ENCODE measurements at places on chromosomes 6 and 20.
A peak's percentile ranks its signal among the peaks of the same experiment; 100 is the strongest.

- no peak for DNase-seq
These were observed 1.5 kb upstream of the GNRH2 start for GRCh38 chr20:3041854-3042409.

DNA sequence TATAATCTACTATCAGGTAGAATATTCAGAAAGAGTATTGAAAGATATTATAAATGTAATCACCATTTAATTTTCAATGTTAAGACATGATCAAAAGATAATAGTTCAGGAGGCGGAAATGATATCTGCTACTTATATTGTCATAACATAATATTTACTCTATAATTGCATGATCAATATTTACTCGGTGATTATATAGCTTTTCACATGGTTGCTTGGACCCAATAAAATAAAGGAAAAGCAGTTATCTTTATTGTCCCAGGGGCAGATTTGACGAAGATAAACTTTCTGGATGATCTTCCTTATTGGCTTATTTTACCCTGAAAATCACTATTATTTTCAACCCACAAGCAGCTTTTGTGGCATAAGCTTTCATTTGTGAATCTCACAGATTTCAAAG is 350.4 kb downstream of the HACE1 start:
- no peak for DNase-seq

- DNase-seq = no peak
These were observed 70.0 kb upstream of the MLIP start for GRCh38 chr6:54041239-54041638.

DNA sequence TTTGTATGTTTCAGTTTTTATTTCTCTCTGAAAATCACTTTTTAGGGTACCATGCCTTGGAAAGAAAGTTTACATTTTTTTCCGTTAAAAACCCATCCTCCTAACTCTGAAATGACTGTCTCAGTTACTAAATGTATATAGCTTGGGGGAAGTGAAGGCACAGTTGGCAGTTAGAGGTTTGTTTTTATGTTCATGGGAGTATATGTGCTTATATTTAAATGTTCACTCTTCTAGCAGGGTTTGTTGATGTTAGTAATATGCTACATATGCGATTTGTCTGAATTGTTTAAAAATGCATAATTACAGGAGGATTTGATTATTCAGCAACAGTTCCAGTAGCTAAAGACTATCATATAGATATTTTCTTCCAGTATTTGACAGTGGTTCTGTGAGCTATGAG is 31.1 kb downstream of the CDKAL1 start:
- DNase-seq = no peak

DNA sequence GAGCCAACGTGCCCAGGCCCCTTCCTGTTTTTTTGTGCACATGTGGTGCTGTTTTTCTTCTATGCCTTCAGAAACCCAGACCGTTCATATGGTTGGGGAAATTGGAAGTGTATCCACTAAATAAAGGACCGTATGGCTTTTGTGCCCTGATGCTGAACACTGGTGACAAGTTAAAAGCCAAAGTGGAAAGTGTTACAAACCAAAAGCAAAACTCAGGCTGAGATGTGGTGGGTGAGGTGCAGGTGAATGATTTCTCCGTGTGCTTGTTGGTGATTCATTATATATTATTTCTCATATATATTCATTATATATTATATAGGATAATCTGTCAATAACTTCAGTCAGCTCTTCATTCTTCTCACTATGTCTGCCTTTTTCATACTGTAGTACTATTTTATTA is 148.6 kb downstream of the SOBP start:
- DNase-seq = no peak

DNA sequence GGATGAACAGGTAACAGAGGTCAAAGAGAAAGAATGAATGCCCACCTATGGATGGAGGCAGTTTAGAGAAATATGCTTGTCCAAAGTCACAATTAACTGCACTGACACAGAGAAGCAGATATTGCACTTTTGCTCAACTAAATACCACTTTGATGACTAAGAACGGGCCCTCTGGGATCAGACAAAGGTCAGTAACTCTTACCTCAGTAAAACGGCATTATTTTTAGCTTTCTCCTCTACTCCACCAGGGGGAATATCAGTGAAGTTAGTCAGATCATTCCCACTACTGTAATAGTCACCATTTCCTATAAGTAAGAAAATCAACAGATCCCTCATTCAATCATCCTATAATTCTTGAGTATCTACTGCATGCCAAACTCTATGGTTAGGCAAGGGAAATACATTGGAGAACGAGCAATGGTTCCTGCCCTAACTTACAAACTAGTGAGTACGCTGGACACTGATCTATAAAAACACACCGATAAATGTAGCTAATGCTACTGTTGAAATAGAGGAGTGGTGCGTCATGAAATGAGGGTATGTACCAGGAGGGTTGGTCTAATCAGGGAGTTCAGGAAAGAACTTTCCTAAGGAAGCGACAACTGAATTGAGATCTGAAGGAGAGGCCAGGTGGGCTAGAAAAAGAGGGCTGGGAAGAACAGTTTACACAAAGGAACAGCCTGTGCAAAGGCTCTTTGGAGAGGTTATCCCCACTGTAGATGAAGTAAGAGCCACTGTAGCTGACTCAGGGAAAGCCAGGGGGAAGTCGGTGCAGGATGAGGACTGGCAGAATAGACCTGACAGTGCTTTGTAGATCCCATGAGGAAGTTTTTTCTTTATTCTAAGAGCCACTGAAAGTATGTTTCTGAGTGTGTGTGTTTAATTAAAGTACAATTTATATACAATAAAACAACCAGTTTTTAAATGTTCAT is 9.2 kb downstream of the ECI2 start:
- no peak for DNase-seq

DNA sequence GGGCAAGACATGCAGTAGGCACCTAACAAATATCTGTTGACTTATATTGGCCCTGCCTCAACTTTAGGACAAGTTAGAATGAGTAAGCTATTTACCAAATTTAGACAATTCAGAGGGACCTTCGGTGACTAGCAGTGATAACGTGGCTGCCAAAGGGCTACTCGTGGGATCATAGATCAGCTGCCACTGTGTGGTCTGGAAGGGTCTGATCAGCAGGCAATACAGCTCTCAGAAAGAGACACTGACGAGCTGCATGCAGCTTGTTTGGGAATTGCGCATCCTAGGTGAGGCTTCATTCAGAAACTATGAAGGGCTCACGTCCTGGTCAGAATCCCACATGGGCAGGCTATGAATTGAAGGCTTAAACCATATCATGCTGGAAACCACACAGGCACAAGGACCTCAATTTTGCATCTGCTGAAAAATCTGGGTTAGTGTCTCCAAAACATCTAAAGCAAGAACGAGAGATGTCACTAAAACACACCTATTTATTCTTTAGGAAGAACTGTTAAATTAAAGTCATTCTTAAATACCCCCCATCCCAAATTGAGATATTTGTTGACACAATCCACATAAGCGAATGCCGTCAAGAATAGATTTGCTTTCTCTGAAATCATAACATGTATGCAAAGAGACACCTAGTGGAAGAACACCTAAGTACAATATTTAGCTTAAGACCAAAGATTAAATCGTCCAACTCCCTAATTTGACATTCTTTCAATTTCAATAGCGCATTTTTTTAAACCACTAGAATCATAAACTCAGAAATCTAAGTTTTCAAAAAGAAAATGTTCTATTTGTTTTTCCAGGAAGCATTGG is 79.6 kb downstream of the IPCEF1 start:
- DNase-seq = peak; percentile 12

- DNase-seq = no peak
These were observed 4.9 kb downstream of the HMGA1 start for GRCh38 chr6:34241351-34242215.

DNA sequence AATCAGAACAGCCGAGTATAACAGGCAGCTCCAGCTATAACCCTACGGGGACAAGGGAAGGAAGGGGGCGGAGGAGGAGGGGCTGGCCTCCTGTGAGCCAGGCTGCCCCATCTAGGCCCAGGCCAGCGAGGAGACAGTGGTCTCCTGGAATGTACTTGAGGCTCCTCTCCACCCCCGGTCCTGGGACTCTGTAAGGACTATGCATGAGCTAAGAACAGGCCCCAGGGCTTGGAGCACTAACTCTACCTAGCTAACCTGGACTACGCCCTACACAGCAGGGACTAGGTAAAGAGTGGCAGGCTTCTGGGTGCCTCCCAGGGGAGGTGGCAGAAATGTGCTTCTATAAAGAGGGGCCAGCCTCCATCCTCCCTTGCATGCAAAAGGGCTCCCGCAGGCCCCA is 8.9 kb downstream of the KCNK15 start:
- DNase-seq = no peak

GRCh38 chr20:61526907-61527306 is 274.8 kb downstream of the CDH4 start:
- no peak for DNase-seq

DNA sequence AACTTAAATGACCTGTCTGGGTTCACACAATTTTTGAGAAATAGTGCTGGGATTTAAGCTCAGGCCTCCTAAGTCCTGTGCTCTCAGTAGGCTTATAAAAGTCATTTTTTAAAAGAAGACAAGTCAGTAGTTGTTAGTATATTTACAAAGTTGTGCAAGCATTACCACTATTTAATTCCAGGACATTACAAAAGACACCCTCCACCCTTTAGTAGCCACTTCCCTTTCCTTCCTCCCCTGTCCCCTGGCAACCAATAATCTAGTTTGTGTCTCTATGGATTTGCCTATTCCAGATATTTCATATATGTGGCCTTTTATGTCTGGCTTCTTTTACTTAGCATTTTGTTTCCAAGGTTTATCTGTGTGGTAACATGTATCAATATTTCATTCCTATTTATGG is 37.6 kb downstream of the HMGN3 start:
- DNase-seq = no peak

- DNase-seq = no peak
These were observed 10.1 kb upstream of the SIRPD start for GRCh38 chr20:1567392-1568162.

GRCh38 chr6:14660806-14661579 is 543.4 kb downstream of the CD83 start:
- DNase-seq = peak; percentile 66

- DNase-seq = no peak
These were observed 20.4 kb downstream of the ZUP1 start for GRCh38 chr6:116648156-116648555.

DNA sequence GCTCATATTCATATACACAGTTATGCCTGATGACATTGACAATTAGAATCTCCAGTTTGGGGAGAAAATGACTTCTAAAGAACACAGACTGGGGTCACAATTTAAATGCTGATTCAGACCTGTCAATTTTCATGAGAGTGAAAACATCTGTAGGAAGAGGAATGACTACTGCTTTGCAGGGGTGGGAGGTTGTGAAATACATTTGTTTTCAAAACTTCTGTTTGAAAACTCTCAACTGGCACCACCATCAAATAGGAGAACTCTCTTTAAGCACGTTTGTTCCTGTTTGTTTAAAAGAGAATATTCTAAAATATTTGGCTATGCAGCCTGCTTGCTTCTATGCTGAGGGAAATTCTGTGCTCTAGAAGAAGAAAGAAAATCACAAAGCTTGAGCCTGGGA is 50.8 kb upstream of the ADGRF5 start:
- DNase-seq = no peak

DNA sequence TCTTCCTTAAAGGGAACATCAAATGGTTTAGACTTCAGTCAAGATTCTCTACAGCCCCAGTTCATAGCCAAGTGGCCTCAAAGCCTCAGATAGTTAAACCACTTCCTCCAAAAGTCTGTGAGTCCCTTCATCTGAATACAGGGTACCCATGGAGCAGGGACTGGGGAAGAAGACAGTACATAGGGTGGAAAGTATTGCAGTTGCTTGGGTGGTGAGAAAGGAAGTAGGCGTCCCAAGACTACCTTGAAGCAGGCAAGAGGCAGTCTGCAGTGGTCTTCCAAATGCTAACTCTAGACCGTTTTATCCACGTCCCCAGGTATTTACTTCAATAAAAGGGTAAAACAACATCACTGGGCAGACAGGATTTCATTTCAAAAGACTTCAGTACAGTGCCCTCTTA is 2.0 kb downstream of the FYN start:
- DNase-seq = peak; percentile 31

- no peak for DNase-seq
These were observed 196.4 kb upstream of the CCN2 start for GRCh38 chr6:132147530-132148011.

- no peak for DNase-seq
These were observed 92.5 kb upstream of the SUPT3H start for GRCh38 chr6:45470131-45470738.

DNA sequence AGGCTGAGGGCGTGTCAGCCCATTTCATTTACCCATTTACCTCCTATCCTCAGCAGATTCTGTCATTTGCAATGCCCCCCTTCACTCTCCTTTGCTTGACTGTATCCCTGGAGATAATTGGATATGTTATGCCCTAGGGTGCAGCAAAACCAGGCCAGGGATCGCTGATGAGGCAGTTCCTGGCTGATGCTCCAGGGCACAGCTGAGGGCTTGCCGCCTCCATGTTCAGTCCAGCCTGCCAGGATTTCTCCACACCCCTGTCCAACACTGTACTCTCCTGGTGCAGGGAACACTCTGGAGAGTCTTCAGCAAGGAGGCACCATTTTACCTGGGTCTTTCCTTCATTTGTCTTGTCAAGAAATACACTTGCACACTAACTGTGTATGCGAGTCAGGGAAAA is 532.1 kb upstream of the CHD6 start:
- DNase-seq = no peak

DNA sequence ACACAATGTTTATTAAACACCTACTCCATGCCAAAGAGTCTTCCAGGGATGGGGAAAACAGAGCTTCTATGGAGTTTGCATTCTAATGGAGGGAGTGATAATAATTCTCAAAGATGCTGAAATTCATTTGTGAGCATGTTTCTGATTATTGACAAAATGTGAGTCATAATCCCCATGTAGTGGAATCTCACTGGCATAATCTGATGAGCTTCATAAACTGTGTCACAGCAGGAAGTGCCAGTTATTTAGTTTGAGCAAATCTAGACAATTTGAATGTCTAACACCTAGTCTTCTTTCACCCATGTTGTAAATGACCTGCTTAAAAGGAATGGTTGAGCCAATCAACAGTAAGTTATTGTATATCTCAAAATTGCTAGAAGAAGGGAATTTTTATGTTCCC is 95.1 kb downstream of the KCNQ5 start:
- no peak for DNase-seq

- no peak for DNase-seq
These were observed 25.8 kb downstream of the B4GALT5 start for GRCh38 chr20:49687595-49688567.

DNA sequence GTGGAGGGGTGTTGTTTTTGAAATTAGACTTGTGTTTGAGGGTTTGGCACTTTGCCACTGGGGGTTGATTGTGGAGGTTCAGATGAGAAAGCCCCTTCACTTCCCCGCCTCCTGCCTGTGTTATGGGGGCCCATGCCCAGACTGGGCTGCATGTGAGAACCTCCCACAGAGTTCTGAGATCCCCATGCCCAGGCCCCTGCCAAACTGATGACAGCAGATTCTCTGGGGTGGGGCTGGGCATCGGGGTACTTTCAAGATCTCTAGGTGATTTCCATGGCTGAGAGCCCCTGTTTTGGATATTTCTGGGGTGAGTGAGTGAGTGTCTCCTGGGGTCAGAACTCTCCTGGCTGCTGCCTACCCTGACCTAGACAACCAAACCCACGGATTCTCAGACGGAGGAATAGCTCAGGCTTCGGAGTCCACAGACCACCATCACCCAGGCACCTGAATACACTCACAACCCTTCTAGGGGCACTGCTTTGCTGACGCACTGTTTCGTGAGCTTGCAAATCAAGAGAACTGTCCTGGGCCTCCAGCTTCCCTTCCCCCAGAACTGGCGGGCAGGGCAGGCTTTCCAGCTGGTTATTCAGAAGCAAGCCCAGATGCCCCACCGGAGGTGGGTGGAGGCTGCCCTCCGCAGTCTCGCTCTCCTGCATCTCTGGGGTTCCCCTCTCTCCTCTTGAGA is 6.3 kb downstream of the BCAS1 start:
- no peak for DNase-seq

- DNase-seq = peak; percentile 76
These were observed 16.8 kb upstream of the ARMC12 start for GRCh38 chr6:35719830-35720733.

All from germinal center (tissue), 1 donor.